ENCODE measurements at places on chromosomes 2 and 18. TPM values are rescaled to one million over a fixed set of nuclear protein-coding genes. Genes with fewer than 3 reads are reported as not detected.

GRCh38 chr2:218813771-218814460, 17.7 kb downstream of the PRKAG3 start:
- DNase-seq = no peak

GRCh38 chr2:233124421-233125080, 64.4 kb downstream of the INPP5D start:
- DNase-seq = no peak

DNA sequence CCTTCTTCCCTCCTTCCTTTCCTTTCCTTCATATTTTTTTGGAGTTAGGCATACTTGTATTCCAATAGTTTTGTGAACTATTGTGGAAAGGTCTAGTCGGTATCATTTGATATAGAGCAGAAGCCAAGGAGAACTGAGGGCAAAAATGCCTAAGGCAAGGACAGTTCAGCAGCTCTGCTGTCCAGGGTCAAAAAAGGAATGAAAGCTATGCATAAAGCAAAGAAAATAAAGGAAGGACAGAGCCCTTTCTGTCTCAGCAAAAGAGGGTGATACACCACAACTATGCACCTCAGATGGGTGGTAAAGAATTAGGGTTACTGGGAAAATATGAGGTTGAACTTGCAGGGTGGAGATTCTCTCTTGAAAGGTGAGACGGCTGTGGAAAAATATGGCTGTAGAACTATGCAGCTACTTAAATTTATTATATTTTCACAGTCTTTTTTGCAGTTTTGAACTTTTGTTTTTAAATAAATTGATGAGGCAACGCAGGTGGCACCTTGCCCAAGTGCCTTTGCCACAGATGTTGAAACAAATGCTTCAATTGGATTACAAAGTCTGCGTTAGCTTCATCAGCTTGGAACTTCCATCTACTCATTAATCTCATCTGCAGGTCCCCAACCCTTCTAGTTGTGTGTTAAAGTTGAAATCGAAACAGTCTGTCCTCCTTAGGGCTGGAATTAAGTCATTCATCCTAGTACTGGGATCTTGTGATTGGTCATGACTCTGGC, 20.8 kb downstream of the LHCGR start:
- no peak for DNase-seq

GRCh38 chr2:104851291-104852089, 2.4 kb upstream of the POU3F3 start:
- no peak for DNase-seq

GRCh38 chr2:207885010-207885409, 115.3 kb upstream of the FZD5 start:
- DNase-seq = no peak

- no peak for DNase-seq
Observed at GRCh38 chr2:215900843-215901242, 112.5 kb downstream of the MREG start.

DNA sequence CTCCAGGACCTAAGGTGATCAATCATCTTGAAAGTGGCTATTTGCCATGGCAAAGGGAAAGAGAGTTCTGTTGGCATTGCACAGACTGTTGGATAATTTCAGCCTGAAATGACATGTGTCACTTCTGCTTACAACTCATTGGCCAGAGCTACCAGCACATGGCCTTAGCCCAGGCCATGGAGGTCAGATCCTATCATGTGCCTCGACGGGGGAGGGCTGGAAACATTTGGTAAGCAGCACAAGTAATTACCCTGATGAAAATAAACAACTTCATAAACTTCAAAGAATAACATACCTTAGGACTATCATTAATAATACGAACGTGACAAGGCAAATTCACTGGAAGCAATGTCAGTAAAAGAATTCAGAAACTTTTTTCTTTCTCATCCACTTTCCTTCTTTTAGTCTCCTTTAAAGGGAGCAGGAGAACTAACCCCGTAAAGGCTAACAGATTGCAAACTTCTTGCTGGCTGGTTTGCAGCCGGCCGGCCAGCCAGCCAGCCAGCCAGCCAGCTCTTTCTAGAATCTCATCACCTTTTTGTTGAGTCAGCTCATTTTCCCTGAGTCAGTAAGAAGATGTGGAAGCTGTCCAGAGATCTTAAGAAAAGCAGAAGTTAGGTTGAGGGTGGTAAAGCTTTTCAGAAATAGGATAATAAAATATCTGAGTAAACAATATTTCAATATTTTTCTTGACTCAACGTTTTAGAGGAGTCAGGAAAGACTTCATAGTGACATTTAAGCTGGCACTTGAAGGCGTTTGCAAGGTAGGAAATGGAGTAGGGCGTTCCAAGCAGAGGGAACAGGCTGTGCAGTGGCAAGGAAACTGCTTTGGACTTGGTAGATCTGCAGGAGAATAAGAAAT, 31.9 kb downstream of the CNRIP1 start:
- no peak for DNase-seq

- no peak for DNase-seq
Observed at GRCh38 chr2:236507393-236508085, 62.1 kb upstream of the ACKR3 start.

DNA sequence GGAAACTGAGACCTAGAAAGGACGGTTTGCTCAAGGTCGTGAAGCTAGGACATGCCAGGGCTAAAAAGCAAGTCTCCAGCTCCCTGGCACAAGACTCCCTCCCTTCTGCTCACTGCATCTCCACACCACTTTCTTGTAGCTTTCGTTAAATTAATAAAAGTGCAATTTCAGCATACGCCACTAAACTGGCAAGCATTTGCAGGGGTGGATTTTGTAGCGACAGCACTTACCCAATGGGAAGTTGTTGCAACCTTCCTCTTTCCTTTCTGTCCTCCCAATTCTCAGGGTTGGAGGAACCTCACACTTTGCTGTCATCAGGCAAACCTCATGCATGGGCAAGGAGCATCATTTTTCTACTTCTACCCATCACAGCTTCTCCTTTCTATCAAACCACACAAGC, 7.4 kb upstream of the RHOB start:
- DNase-seq = no peak

Gene STAM2
- total RNA-seq = 27.5 TPM

Gene FAM136A
- 60.0 TPM for total RNA-seq

Gene ANKRD44
- 42.2 TPM for total RNA-seq

Gene ARHGEF33
- total RNA-seq = not detected

Gene FAM237A
- not detected for total RNA-seq
